Left ventricle myocardium superior (tissue), 1 donor: ENCODE measurements at places on chromosomes 1 and 21. TPM values are rescaled to one million over a fixed set of nuclear protein-coding genes. Genes with fewer than 3 reads are reported as not detected.

HTR6 gene
- total RNA-seq, result not detected

DNA sequence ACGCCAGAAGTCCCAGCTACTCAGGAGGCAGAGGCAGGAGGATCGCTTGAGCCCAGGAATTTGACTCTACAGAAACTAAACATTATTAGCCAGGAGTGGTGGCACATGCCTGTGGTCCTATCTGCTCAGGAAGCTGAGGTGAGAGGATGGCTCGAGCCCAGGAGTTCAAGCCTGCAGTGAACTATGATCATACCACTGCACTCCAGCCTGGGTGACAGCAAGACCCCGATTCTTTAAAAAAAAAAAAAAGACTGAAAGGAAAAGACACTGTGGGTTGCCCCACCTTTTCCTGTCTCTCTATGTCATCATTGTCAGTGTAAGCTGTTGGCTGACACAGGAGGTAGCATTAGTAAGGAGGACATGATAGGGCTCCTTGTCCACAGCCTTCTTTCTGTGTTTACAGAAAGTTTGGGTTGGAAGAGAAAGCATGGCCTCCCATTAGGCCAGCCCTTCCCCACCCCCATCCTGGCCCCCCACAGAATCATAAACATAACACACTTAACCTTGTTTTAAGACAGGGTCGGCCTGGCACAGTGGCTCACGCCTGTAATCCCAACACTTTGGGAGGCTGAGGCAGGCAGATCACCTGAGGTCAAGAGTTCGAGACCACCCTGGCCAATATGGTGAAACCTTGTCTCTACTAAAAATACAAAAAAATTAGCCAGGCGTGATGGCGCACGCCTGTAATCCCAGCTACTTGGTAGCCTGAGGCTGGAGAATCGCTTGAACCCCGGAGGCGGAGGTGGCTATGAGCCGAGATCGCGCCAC, 20.6 kb upstream of the RCAN3 start:
- no peak for DNase-seq

GRCh38 chr1:160251687-160252526, 10.4 kb downstream of the DCAF8 start:
- peak; percentile 61 for DNase-seq

- DNase-seq, result no peak
Measured at GRCh38 chr21:35963920-35964451, 96.3 kb downstream of the SETD4 start.
